Ammon's horn (tissue), 1 donor: ENCODE measurements at places on chromosomes 11 and 22.
A peak's percentile ranks its signal among the peaks of the same experiment; 100 is the strongest.

DNA sequence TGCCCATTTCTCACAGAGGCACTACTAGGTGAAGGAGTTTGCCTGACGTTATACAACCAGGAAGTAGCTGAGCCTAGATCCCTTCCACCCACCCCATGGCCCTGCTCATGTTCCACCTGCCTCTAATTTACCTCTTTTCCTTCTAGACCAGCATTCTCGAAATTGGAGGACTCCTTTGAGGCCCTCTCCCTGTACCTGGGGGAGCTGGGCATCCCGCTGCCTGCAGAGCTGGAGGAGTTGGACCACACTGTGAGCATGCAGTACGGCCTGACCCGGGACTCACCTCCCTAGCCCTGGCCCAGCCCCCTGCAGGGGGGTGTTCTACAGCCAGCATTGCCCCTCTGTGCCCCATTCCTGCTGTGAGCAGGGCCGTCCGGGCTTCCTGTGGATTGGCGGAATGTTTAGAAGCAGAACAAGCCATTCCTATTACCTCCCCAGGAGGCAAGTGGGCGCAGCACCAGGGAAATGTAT lies 14.1 kb downstream of the PIK3IP1 start:
- no peak for DNase-seq

DNA sequence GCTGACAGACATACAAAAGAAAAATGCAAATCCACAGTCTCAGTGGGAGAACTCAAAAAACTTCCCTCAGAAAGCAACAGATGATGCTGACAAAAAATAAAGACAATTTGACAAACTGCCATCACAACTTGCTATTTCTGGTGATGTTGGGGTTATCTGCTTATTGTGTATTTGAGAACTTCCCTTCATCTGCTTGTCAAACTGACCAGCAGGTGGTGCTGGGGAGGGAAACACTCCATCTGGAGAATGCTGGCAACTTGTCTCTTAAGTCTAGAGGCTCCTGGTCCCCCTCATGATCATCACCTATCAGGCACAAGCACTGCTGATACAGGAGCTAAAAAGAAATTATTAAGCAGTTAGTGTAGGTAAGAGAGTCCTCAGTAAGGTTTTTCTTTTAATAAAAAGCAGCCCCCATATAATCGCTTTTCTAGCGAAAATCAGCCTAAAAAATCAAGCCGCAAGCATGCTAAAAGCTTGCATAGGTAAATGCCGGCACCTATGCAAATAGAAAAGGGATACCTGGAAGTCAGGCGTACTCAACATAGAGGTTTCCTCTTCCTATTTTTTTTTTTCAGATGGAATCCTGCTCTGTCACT lies 9.8 kb upstream of the FAM111B start:
- DNase-seq = peak; percentile 64

DNA sequence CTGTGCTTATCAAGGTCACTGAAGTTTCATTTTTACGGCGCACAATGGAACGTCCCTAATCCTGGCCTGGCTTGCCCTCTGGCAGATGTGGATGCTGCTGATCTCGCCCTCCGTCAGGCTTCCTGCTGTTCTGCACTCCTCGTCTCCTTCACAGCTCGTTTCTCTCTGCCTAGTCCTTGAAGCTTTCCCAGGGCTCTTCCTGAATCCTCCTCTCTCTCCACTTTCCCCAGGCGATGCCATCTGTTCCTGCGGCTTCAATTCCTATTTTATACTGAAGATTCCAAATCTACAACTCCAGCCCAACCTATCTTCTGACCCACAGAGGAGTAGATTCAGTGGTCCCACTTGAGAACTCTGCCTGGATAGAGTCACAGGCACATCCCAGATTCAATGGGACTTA lies 14.2 kb downstream of the SLC22A8 start:
- DNase-seq = no peak

DNA sequence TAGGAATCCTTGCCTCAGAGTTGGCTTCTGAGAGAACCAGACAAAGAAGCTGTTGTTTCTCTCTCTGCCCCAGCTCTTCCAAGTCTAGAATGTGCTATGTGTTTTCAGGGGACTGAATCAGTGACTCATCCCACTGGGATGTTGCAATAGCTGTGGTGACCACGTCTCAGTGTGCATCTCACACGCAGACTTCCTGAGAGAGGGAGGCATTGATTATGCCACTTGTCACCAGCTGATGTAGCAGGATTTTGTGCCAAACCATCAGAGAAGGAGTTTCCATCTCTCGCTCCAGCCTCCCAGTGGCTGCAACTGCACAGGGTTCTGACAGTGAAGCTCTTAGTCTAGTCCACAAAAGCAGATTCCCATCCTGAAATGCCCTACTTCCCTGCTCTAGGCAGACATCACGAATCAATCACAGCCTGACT lies 455.8 kb downstream of the MIAT start:
- peak; percentile 79 for DNase-seq

- DNase-seq = no peak
Measured at GRCh38 chr11:10295064-10295901, 1.3 kb upstream of the SBF2 start.

DNA sequence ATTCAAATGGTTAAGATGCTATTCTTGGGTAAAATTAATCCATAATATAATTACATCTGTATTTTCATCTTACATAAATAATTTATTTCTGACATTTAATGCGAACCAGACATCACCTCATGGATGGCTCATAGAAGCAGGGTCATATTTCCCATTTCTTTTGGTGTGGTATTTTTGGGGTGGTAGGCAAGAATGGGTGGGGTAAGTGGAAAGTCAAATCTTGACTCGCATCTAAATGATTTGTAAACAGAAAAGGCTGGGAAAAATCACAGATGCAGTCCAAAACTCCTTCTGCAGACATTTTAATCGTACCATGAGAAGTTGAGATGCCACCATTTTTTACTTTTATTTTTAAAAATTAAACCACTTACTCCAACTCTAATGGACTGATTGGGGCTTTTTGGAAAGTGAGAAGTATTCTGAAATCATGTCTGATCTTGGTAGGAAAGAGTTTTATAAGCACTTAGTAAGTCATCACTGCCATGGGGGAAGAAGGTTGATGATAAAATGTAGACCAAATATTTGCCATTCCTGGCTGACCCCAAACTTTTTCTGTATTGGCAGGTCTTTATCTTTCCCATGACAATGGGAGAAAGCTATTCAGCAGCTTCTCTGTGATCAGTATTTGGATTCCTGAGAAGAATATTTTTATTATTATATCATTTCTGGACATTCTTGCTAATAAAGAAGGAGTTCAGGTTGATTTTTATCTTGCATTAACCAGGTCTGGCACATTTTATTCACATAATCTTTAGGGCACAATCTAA lies 47.2 kb upstream of the BLID start:
- DNase-seq = no peak

DNA sequence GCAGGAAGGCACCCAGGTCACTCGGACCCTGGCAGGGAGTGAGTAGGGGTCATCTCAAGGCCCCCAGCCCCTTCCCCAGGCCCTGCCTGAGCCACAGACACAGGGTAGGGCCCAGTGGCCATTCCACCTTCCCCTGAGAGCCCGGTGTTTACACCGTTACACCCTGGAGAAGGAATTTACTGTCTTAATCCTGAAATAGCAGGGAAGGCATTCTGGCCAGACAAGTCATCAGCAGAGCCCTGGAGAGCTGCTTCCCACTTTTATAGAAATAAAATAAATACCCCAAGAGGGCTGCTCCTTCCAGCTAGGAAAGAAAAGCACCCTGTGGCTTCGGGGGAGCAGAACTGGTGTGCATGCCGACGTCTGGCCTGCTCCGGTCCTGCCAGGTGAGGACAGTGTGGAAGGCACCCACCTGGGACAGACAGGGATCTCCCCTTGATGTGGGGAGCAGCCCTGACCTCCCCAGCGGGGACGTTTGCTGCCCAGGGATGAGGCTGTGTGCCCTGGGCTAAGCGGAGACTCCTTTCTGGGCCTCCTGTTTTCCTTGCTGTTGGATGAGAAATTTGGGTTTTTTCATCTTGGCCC lies 180.0 kb downstream of the MN1 start:
- no peak for DNase-seq

GRCh38 chr11:12274558-12275197 lies 102.7 kb upstream of the PARVA start:
- DNase-seq = no peak

DNA sequence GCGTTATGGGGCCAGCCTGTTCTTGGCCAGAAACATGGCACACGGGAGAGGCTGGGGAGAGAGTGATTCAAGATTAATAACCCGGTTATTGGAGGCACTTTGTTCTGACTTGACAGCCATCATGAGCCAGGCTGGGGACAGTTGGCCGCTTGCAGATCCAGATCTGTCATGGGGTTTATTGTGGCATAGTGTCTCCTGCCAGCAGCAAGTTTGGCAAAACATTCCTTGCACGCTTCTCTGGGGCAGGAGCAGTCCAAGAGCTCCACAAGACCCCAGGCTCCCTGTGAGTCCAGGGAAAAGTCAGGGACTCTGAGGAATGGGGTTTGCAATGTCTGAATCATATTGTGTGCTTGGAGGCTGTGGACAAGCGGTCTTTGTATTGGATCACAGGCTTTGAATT lies 270.4 kb downstream of the MIAT start:
- no peak for DNase-seq

DNA sequence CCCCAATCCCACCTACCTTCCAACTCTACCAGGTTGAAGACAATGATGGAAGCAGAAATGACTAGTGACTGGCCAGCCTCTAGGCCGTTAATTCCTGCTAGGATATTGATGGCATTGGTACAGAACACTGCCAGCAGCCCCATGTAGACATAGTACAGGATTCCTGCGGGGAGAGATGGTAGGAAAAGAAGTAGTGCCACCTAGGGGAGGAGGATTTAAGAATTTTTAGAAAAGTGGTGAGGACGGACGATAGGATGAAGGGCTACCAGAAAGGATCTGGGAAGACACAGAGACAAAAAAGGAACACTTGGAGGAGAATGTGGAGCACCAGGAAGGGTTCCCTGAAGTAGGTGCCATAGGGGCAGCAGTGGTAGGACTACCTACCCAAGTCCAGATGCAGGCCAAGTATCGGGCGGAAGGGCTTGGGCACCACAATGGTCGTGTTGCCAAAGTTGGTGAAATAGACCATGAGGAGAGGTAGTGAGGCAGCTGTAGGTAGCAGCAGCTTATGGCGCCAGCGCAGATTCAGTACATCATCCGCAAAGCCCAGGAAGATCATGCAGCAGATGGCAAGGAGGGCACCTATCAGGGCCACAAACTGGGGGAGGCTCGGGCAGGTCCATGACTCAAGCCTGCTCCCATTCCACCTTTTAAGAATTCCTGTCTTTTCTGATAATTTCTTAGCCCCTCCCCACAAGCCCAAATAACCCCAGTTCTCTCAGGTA lies 1.2 kb downstream of the DPAGT1 start:
- no peak for DNase-seq

GRCh38 chr11:112718483-112718882 lies 242.7 kb upstream of the NCAM1 start:
- no peak for DNase-seq
